ENCODE measurements at places on chromosomes 12 and 14.

DNA sequence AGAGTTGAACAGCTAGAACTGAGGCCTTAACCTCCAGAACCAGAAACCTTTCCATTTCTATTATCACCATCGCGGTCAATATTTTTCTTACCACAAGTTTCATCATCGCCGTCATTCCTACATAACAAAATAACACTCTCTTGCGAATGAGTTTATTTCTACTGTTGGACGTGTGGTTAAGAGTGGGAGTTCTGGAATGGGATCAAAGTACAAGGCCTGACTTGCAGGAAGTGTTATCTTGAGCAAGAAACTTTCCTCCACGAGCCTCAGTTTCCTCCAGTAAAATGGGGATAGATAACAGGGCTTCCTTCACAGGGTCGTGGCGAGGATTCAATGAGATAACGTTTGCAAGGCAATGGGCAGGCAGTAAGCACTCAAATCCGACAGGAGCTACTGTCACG, 652 bp downstream of the SART3 start:
- DNase-seq = peak; percentile 89

DNA sequence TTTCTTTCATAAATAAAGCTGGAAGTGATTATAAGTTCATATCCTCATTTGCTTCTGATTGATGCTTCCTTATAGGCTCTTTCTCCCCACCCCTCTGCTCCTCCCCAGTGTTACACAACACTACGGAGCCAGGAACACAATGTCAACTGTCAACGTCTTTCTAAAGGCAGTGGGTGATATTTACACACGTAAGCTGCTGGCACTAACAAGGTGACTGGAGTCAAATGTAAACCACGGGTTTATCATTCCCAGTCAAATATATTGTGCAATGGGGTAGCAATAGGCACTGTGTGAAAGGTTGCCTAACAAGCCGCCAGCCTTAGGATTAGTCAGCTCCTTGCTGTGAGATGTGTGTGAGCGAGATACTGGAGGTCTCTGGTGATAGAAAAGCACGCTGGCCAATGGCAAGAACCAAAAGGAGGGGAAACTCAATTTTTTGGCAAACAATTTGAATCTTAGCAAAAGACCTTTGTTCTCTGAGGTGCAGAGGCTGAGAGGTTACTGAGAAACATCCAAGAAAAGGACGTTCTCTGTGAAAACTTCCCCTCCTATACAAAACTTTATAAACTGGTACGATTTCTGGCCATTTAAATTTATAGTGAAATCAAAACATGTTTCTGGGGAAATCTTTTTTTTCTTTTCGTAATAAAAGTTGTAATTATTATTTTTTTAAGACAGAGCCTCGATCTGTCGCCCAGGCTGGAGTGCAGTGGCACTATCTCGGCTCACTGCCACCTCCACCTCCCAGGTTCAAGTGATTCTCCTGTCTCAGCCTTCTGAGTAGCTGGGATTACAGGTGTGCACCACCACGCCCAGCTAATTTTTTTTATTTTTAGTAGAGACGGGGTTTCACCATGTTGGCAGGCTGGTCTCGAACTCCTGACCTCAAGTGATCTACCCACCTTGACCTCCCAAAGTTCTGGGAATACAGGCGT, 22.3 kb upstream of the HECTD1 start:
- DNase-seq = peak; percentile 91

DNA sequence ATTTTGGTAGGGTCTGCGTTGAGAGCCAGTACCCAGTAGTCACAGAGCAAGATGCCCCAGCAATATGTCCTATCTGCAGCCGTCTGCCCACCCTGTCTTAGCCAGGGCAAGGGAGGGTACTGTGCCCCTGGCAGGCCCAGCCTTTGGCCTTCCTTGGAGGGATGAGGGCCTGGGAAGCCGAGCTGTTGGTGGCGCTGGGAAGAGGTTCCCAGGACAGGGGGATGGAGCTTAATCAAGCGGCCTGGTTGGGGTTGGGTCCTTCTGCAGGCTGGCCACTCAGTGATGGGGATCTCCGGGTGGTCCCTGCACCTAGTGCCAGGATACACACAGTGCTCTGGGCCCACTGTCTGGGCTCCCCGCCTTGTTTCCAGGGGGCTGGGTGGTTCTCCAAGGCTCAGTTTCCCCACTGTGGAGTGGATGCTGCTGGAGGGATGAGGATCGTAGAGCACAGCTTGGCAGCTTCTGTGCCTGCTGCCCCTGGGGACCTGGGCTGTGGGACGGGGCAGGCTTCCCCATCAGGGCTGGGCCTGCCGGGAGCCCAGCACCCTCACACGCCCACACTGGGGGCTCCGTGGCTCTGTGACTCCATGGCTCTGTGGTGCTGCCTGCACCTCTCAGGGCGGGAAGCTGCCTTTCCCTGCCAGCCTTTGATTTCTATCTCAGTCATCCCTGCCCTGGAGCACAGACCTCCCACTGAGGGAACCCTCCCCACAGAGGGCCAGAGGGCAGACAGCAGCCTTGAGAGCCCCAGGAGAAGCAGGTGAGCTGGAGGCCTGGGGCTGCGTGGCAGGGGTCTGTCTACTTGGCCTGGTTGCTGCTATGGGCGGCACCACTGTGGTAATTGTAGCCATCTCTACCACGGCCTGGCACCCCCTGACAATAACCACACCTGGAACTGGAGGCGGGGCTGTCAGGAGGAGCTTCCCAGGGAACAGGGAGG, 357.0 kb downstream of the TMEM121 start:
- DNase-seq = no peak

GRCh38 chr14:24938593-24938992, 111.4 kb downstream of the STXBP6 start:
- peak; percentile 54 for DNase-seq

DNA sequence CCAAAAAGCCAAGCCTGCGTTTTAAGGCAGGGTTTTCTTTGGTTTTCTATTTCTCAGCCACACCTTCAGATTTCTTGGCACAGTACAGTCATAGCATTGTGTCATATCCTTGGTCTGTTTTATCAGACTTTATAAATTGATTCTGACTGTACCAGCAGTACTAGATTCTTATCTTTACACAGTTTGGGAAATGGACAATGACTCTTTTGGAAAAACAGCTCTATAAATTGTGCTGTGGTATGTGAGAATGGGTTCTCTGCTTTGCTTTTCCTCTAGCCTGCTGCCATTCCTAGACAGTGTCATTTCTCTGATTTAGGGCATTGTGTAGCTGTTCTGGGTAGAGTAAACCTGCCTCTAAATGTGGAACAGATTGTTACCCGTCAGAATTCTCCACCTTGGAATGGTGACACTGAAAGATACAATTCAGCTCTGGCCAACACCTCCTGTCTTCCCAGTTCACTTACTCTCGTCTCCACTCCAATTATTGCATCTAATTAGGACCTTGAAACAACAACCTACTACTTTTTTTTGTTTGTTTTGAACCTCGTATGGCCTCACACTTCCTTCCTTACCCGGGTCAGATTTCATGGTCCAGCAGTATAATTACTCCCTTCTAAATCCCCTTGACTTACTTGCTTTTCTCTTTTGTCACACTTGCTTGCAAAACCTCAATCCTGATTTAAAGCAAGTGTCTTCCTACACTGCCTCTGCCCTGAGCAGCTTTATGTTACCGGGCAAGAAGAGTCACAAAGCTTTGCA, 226.3 kb downstream of the ERC1 start:
- DNase-seq = peak; percentile 91

- no peak for DNase-seq
Measured at GRCh38 chr12:10088955-10089900, 9.6 kb downstream of the CLEC1A start.

GRCh38 chr12:103557628-103558010, 29.5 kb upstream of the STAB2 start:
- no peak for DNase-seq

DNA sequence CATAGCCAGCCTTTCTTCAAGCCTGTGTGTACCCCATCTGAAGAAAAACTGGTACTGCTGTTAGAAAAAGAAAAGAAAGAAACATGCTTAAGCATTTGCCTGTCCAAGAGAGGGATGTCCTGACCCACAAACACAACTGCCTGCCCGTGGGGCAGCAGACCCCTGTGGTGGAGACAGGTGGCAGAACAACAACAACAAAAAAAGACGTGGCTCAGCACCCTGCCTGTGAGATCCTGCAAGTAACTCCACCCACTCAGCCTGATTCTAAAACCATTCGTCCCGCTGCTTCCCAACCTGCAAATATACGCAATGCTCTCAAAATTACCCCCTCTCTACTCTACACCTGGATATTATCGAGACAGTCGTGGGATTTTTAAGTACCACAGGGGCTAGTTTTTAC, 64.9 kb upstream of the ZDHHC17 start:
- no peak for DNase-seq

GRCh38 chr14:101635749-101636560, 74.7 kb downstream of the DIO3 start:
- DNase-seq = peak; percentile 3

GRCh38 chr12:101769865-101770264, 30.6 kb upstream of the SYCP3 start:
- DNase-seq = no peak

DNA sequence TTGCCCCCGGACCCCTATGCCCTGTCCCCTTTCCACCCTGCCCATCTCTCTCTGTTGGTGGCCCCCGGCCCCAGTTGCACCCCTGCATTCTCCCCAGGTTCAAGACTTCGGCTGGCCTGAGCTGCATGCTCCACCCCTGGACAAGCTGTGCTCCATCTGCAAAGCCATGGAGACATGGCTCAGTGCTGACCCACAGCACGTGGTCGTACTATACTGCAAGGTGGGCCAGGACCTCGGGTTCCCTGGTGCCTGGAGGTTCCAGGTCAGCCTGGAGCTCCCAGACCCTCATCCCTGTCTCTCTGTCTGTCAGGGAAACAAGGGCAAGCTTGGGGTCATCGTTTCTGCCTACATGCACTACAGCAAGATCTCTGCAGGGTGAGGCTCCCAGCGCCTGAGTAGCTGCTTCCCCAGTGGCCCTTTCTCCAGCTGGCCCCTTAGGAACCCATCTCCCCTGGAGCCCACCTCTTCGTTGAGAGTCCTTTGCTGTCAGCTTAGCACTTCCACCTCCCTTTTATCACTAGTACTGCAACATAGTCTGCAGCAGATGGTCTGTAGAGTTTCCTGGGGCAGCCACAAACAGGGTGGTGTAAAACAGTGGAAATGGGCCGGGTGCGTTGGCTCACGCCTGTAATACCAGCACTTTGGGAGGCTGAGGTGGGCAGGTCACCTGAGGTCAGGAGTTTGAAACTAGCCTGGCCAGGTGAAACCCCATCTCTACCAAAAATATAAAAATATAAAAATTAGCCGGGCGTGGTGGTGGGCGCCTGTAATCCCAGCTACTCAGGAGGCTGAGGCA, 5.8 kb downstream of the TNS2 start:
- DNase-seq = no peak

- DNase-seq = peak; percentile 97
Measured at GRCh38 chr14:50607181-50607580, 47.2 kb downstream of the ATL1 start.

DNA sequence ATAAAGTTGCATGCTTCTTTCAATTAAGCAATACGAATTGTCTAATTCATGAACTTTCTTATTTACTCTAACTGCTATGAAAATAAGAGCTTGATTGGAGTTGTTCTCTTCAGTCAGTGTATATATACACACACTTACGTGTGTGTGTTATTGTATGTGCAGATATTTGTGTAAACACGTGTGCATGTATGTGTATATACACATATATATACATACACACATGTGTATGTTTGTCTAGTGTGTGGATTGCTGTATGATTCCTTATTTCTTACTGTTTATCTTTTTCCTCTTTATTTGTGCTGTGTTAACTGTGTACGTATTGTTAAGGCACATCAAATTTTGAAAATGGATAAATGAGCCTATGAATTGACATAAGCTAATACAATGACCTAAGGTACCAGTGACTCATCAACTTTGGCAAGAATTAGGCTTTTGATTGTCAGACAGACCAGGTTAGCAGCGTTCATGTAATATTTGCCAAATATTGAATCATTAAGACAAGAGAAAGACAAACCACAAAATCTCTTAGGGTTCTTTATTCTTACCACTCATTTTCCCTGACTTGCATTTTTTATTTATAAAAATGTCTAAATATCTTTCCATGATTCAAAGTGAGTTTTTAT, 423.9 kb downstream of the SOX5 start:
- DNase-seq = peak; percentile 40

DNA sequence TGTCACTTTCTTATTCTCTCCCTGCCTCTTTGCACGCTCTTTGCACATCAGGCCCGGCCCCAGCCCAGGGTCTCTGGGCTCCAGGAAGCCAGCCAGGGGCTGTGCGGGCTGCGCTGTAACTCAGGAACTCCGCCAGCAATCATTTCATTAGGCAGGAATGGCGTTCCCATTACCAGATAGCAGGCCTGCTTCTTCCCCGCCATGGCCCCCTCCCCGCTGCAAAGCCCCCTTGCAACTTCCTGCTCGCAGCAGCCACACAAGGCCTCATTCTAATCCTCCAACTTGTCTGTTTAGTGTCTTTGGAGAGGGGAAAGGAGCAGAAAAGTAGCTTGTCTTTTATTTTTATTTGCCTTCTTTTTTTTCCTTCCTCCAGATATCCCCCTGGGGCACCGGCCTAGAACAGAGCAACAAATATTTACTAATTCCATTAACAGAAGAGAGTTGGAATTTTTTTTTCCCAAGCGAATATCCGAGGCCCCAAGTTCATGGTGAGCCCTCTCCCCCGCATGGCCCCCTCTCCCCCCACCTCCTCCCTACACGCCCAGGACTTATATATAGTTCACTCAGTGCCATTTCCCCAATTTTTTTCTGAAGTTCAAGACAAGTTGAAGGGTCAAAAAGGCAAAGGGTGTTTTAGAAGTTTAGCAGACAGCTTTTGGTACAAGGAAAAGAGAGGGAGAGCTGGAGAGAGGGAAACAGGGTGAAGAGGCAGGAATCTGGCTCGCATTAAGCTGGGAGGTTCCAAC, 329.4 kb upstream of the TBX3 start:
- no peak for DNase-seq

DNA sequence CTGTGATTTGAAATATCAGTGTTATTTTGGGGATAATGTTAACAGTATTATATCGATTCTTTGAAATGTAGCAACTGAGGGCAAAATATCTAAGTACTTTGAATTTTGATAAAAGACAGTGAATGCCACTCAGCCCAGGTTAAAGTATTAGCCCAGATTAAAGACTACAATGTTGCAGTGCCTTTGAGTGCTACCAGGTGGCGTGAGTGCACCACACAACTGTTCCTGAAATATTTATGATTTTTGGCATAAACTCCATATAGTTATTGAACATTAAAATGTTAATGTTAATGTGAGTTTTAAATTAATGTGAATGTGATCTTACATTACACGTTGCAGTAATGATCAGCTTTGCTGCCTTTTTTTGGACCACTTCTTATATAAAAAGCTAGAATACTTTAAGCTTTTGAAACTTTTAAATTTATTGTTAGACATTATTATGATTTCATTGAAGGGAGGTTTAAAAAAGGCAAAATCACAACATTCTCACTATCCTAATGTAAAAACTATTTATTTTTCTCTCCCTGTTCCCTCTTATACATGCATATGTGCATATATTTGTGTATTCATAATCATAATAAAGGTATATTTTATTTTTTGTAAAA, 22.5 kb downstream of the MRPS35 start:
- peak; percentile 9 for DNase-seq

- peak; percentile 63 for DNase-seq
Measured at GRCh38 chr12:46266869-46267574, 1.8 kb downstream of the SLC38A1 start.

All from astrocyte (in vitro differentiated cells and primary cell).